ENCODE measurements at places on chromosomes 6 and 20.

GRCh38 chr20:10619427-10619826 lies 54.4 kb downstream of the JAG1 start:
- DNase-seq: no peak

- no peak for DNase-seq
These were observed 477 bp upstream of the MOXD1 start for GRCh38 chr6:132401618-132402285.

GRCh38 chr20:57404006-57404405 lies 12.8 kb downstream of the RBM38 start:
- DNase-seq: no peak

DNA sequence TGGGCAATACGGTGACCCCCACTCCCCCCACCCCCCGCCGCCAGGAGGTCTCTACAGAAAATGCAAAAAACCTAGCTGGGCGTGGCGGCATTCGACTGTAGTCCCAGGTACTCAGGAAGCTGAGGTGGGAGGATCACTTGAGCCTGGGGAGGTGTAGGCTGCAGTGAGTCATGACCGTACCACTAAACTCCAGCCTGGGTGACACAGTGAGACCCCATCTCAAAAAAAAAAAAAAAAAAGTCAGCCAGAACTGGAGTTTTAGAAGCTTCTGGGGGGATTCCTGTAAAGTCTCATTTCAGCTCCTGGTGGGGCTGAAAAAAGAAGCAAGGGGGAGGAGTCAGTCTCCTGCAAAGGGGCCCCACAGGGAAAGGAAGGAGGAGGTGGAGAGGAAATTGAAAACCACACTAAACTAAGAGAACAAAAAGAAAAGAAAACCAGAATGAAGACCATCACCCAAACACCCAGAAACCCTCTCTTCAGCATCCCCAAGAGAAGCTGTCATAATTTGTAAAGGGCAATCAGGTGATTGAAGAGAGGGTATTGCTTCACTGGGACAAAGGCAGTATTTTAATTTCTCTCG lies 50.4 kb downstream of the NOL4L start:
- no peak for DNase-seq

DNA sequence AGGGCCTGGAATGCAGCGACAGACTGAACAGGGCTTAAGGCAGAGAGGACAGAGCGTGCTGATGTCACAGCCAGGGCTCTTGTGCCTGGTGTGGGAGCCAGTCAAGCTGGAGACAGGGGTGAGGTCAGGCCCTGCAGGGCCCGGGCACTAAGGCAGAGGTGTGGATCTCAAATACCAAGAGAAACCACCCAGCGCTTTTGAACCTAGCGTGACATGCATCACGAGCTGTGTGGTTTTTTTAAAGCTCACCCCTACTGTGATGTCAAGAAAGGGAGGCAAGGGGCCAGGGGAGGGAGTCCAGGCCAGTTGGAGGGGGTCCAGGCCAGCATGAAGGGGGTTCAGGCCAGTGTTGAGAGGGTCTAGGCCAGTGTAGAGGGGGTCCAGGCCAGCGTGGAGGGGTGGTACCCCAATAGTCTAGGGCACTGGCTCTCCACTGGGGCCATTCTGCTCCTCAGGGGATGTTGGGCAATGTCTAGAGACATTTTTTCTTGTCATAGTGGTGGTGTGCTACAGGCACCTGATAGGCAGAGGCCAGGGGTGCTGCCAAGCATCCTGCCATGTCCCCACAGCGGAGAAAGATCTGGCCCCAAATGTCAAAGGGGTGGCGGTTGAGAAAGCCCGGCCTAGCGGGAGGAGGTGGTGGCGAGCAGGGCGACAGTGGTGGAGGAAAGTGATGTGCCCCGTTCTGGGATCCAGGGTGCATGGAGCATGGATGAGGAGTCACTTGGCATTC lies 42.6 kb downstream of the RBM38 start:
- DNase-seq: no peak

- no peak for DNase-seq
These were observed 1.6 kb downstream of the SAMD10 start for GRCh38 chr20:63977739-63978276.

DNA sequence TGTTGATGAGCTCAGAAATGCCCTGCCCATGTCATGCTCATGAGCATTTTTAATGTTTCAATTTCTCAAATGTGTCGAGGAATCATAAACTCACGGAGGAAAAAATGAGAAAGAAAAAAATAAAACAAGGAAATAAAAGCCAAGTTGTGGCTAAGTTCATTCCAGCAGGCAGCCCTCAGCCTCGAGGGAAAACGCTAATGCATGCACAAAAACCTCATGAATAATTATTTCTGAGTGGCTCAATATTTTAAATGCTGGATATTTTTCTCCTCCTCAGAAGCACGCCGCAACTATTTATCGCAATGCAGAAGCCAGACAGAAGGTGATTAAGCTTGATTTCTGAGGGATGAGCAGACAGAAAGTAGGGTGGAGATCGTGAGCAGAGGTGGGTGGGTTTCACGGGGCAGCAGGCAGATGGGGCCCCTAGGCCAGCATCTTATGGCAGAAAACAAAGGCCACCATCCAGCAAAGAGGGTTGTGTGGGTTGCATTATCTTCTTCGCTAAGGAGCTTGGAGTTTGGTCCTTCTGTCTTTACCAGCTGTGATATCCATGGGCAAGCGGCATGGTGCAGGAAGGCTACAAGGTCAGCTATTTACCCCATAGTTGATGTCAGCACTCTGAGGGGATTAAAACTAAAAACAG lies 151.5 kb upstream of the LRFN2 start:
- DNase-seq: no peak

DNA sequence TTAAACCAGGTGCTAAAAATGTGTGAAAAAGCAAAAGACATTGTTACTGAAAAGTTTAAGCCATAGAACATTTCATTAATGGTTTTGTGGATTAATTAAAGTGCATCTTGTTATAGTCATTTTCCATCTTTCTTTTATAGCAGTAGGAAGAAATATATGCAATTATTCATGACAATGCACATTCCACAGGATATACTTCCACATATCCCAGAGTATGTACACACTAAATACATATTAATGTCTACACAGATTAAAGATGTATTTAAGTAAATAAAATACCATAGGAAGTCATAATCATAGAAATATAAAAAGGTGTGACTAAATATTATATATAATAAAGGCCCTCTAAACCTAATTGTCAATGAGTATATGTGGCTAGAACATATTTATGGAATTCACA lies 578.8 kb downstream of the PHF3 start:
- no peak for DNase-seq

DNA sequence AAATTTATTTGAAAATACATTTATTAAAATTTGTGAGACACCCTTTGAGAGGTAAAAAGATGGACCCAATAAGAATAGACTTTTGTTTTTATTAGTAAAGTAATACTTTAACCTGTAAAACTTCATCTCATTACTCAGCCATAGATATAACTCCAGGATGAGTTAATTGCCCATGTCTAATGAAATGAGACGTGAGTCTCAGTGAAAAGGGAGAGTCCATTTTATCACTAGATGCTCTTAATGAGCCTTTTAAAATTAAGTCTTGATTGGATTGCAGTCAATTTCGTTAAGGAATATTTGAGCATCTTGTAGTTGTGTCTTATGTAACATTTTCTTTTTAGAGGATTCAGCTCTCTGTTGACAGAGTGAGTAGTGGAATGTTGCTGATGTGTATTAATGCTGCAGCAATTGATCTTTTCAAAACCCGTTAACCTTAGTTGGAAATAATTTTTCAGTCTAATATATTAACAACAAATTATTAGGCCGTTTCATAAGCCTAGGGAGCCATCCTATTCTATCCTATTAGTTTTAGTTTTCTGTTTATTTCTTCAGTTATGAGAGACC lies 77.3 kb downstream of the QKI start:
- DNase-seq: no peak

GRCh38 chr6:99587792-99588191 lies 18.8 kb upstream of the PRDM13 start:
- DNase-seq: no peak

Data from right hindlimb (tissue), 1 donor.